ENCODE measurements at places on chromosomes 6 and 20.

DNA sequence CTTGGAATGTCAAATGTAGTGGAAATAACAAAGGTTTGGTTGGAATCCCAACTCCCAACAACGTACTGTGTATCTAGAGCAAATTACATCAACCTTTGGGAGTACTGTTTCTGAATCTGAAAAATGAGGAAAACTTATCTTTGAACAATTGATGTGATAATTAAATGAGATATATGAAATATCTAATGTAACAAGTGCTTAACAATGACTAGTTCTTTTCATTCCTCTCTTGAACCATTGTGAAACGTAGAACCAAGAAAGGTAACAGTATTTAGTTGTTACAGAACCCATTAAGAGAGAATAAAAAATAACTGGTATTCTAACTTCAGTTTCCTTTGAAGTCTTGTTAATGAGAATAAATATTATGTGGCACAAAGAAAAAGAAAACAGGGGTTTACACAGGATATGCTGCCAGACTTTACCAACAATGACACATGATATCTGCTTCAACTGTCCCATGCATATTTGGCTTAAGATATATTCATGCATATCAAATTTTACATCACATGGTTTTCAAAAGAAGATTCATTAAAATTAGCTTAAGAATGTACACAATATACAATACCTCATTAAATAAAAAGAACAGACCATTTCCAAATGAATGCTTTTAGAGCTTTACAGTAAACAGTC lies 111.8 kb downstream of the ATG5 start:
- no peak for DNase-seq

- no peak for DNase-seq
Measured at GRCh38 chr20:41551011-41551705, 67.0 kb downstream of the CHD6 start.

GRCh38 chr6:158000530-158001307 lies 19.1 kb downstream of the SYNJ2 start:
- no peak for DNase-seq

DNA sequence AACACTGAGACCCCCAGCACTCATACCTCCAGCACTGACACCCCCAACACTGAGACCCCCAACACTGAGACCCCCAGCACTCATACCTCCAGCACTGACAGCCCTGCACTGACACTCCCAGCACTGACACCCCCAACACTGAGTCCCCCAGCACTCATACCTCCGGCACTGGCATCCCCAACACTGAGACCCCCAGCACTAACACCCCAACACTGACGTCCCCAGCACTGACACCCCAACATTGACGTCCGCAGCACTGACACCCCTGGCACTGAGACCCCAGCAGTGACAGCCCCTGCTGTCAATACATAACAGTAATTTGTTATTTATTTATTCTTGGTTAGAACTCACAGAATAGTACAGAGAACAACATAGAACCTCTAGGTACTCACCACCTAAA lies 58.0 kb downstream of the ERMARD start:
- DNase-seq: no peak

DNA sequence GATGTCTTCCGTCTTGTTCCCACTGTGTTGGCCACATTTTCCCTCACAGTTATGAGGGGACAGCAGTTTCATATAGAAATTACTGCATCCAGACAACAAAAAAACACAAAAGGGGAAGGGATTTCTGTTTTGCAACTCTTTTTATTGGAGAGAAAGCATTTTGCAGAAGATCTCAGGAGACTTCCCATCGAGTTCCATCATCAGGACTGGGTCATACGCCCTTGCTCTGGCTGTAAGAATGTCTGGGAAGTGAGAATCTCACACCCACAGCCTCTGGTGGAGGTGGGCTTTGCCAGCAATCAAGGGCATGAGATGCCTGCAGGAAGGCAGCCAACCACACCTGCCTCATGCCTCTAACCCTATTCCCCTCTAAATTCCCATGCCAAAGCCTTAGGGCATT lies 5.8 kb upstream of the IGF2R start:
- DNase-seq: no peak

DNA sequence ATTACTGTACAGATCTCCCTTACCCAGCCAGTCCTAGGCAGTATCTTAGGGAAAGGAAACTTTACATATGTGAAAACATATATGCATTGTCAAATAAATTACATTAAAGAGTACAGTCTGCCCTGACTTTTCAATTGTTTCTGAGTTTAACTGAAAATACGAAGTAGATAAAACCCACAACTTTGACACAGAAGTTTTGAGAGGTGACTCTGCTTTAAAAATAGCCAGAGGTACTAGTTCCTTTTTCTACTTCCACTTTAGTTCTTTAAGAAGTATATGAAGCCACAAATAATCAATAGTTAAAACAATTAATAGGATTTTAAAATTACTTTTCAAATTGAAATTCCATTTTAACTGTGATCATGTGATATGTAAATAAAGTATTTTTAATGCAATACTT lies 62.9 kb downstream of the BMP5 start:
- no peak for DNase-seq

DNA sequence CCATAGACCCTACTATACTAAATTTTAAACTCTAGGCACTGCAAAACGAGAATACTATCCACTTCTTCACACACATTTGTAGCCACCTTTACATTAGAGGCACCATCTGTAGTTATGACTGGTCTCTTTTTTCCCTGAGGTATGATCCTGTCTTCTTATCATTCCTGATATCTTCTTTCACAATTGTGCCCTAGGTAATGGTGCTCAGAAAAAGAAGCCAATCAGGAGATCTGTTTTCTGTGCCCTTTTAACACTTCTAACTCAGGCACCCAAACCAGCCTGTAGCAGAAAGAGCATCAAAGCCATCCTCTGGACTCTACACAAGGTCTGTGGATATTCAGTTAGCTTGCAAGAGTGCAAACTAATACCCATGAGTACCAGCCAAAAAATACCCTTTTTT lies 149.7 kb upstream of the SGK1 start:
- no peak for DNase-seq

DNA sequence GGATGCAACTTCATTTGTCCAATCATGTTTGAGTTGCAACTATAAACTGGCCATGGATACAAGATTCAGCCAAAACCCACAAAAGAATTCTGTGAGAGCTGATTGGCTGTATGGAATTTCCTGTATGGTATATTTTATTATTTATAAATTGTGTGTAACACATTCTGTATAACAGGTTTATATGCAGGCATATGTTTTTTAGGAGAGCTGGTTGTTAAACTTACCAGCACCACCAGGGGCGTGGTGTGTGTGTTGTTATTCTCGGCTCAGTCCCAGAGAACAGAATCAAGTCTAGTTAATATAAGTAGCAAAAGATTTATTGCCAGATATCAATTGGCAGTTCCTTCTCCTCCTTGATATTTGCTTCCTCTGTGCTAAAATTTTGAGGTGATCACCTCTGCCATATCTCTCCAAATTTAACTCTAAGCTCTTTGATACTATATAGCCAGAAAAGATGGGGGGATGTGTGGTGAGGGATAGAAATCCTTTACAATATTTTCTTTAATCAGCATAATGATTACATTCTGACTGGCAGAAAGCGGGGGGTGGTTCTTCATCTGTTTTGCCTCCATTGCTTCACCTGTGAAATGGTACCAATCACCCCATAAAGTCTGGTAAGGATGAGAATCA lies 22.9 kb downstream of the CNBD2 start:
- peak; percentile 58 for DNase-seq

- no peak for DNase-seq
Measured at GRCh38 chr6:170110201-170111140, 180.4 kb downstream of the DLL1 start.

- DNase-seq: no peak
Measured at GRCh38 chr20:49267327-49267726, 10.5 kb downstream of the ZNFX1 start.

DNA sequence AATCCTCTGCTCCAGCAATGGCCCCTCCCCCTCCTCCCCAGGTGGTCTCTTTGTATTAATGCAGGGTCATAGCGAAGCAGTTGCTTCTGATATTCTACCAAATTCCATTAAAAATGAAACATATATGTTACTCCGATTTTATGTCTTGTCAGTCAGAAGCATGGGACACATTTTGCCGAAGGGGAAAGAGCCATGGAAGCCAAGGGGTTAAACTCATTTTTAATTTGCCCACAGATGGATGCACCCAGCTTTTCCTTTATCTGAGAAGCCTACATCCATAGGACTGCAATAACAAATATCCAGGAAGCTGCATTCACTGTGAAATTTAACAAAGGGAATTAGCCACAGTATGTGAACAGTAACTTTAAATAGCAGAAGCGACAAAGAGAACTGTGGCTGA lies 688.2 kb downstream of the QKI start:
- no peak for DNase-seq

- DNase-seq: no peak
Measured at GRCh38 chr6:57048577-57048976, 2.1 kb downstream of the KIAA1586 start.

DNA sequence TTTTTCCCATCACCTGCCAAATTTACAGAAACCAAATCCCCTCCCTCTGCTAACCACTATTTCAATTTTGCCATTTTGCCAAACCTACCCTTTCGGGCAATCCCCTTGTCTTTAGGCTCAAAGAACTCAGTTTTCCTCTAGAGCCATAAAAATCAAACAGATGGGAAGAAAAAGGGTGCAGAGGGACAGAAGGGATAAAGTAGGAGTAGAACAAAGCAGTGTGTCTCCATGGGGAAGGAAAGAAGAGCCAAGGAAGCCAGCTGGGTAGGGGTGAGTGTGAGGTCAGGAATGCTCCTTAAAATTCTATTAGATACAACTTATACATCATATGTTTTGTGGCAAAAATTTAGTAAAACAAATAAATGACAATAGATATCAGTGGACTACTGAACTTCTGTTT lies 316.5 kb downstream of the BTBD9 start:
- DNase-seq: no peak

DNA sequence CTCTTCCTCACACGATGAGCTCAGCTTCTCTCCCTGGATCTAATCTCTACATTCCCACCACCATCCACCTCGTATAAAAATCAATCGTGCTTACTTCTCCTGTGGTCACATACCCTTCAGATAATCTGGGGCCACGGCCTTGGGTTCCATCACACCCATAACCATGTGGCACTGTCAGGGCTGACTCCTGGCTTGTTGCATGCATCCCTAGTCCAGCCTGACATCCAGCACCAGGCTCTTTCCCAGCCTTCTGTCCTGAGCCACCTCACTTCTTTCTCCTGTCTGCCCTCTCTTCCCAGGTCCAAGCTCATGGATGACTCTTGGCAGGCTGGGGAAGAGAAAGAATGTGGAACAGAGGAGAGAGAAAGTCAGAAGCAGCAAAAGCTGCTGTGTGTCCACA lies 199.8 kb downstream of the BACH2 start:
- no peak for DNase-seq

DNA sequence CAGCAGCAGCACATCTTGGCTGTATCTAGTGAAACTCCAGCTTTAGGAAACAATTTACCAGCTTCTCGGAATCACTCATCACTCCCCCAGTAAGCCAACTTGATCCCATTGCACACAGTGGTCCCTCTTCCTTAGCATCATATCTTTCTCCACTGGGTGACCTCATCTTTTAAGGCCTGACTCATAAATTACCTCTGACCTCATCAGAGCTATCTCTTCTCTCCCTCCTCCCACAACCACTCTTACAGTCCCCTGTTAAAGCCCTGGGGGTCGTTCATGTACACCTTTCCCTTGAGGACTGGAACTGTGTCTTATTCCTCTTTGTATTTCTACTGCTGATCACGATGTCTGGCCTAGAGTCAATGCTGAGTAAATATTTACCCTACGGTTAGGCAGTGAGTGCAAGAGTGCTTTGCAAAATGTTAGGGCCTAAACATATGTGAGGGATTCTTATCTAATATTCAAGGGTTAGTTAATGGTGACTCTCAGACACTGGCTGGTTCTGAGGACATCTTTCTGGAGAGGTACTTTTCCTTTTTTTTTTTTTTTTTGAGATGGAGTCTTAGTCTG lies 187.2 kb downstream of the LRFN2 start:
- DNase-seq: no peak

GRCh38 chr6:34236131-34236442 lies 586 bp upstream of the HMGA1 start:
- DNase-seq: no peak

DNA sequence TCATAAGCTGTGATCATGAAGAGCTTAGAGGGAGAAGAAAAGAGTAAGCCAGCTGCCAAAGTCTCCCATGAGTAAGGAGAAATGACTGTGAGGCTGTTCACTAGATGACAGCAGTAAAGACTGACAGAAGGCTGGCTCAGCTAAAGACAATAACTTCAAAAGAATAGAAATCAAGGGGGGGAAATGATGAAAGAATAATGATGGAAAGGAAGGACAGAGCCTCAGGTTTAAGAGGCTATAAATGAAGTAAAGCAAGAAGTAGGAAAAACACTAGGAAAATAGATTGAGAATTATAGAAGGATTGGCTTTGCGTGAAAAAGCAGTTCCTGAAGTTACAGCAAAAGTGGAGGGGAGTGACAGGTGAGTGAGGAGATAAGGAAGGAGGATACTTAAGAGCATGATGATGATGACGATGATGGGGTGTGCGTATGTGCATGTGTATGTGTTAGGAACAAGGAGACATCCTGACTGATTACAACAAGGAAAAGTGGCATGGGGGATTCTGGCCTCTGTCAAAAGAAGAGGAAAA lies 48.2 kb downstream of the HBS1L start:
- no peak for DNase-seq

GRCh38 chr6:40352006-40352405 lies 235.2 kb downstream of the LRFN2 start:
- DNase-seq: no peak

DNA sequence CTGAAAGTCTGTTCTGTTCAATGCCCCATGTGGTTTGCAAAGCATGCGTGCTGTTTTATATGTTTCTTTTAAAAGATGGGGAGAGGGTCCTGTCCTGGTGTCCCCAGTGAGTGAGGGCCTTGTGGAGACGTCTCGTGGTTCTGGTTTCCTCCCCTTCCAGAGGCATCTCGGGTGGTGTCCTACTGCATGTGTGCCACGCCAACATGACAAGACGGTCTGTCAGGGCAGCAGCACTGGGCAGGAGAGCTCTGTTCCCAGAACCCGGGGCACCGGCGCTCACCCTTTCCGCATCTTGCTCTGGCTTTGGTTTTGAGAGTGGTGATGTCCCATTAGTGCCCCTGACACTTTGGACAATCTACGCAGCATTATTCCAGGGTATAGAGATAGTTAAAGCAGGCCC lies 275.6 kb downstream of the CDH4 start:
- no peak for DNase-seq

DNA sequence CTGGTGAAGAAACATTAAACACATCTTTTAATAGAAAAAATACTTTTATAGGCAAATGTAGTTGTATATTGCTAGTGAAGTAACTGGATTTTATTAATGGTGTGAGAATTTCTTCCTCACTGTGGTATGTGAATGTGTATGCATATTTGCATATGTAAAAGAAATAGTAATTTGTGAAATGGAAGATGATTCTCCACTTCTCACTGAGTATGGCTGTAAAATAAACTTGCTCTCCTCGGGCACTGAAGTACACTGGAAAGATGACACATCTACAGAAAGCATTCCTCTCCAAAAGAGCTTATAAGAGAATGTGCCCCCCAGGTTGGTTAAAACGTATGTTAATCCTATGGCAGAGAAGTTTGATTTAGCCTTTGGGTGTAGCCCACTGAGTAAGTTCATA lies 155.5 kb downstream of the LPA start:
- DNase-seq: no peak

- DNase-seq: no peak
Measured at GRCh38 chr6:83370567-83370966, 60.3 kb downstream of the ME1 start.

- DNase-seq: no peak
Measured at GRCh38 chr6:75830959-75831885, 82.2 kb downstream of the MYO6 start.

Measured in NCI-H1694 (cell line).